ENCODE measurements at places on chromosomes 5 and 9. TPM values are rescaled to one million over a fixed set of nuclear protein-coding genes. Genes with fewer than 3 reads are reported as not detected.

The PFN3 gene
- total RNA-seq, result not detected

The PCDHB10 gene
- 7.9 TPM for total RNA-seq

The SCGB3A2 gene
- total RNA-seq, result not detected

The PRRC1 gene
- total RNA-seq, result 20.3 TPM

The PCDHGA8 gene
- total RNA-seq, result 5.8 TPM

Measured in esophagus muscularis mucosa (tissue), 4 donors.